ENCODE measurements at places on chromosomes 12 and 14.
A peak's percentile ranks its signal among the peaks of the same experiment; 100 is the strongest.

DNA sequence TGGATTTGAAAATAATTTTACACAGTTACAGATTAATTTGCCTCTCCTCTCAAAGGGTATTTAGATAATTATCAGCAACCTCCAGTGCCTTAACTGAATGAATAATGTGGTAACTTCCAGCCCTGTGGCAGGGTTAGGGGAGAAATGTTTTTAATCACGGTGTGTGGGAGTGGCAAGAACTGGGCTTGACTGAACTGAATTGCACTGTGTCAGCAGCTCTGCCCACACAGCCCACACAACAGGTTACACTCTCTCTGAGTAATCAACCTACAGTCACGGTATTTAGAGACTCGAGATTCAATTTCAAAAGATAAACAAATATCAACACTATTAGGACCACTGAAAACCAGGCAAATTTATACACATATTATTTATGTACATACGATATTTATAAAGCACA, 198.5 kb downstream of the KCNC2 start:
- no peak for DNase-seq

- no peak for DNase-seq
Measured at GRCh38 chr12:123232472-123232806, 502 bp downstream of the MPHOSPH9 start.

GRCh38 chr14:59093902-59094301, 94.6 kb upstream of the DAAM1 start:
- DNase-seq = no peak

GRCh38 chr12:119902084-119902509, 25.0 kb upstream of the CIT start:
- peak; percentile 67 for DNase-seq

DNA sequence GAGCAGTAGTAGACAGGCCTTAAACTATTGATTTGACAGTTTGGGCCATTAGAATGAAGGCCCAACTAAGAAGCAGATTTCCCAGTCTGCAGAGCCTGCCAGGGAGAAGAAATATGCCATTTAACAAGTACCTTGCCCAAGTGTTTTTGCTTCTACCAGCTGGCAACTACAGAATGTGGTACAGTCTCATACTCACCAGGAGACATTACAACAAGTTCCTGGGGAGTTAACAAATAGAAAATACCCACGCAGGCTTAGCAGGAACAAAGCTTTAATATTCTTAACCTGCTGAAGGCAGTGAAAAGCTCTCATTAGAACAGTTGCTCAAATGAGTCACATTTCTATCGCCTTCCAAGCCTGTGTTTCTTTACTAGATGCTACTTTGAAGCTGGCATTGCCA, 241.0 kb downstream of the TMEM117 start:
- DNase-seq = no peak

DNA sequence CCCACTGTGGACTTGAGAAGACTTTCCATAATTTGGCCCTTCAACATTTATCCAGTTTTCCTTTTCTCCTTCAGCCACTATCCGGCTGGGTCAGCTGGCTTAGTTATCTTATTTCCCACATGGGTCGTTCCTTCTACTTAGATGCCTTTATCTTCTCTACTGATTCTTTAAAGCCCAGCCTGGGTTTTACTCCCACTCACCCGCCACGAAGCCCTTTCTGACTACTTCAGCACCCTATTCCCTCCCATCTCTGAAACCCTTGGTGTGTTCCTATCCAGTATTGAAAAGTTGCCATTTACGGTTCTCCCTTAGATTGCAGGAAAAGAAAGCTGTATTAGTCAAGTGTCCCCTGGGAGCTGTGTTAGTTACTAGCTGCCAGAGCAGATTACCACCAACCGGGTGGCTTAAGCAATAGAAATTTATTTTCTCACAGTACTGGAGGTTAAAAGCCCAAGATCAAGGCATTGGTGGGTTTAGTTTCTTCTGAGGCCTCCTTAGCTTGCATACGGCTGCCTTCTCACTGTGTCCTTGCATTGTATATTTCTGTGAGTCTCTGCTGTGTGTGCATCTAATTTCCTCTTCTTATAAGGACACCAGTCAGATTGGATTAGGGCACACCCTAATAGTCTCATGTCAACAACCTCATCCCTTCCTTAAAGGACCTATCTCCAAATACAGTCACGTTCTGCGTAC, 105.5 kb downstream of the GPATCH2L start:
- no peak for DNase-seq

DNA sequence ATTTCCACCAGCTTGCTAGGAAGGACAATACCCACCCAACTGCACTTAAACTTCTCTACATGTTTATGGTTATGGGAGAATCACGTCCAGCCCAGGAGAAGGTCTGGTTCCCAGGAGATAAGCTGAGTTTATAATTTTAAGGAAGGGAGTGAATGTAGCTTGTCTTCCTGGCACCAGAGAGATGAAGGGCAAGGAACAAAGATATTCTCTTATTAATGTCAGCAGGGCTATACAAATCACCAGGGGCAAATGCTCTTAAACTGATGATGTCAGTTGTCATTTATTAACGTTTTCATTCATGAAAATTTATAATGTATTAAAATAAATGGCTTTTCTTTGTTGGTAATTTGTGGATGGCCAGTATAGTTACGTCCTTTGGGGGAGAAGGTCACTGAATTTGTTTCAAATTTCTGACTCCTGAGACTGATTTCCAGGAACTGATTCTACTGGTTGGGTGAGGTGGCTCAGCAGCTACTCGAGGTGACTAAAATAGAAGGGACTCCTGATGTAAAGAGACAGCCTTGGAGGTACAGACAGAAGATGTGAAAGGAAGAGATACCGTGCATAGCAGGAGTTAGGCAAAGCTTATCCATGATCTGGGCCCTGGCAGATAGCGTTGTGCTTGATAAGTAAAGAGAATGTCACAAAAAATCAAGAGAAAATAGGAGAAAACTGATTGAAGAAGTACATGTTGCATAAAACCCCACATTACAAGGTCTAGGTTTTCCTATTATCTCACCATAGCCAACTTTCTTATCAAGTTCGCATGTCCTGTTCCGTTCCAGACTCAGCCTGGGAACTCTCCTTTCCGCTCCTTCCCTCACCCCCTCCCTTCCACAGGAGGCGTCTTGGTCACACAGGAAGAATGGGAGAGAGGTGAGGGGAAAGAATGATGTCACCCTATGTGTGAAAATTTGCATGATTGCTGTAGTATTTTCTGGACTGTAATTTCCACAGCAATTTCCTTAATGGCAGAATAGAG, 367.1 kb upstream of the FAR2 start:
- DNase-seq = no peak

- DNase-seq = no peak
Measured at GRCh38 chr14:96242126-96242525, 13.9 kb upstream of the BDKRB1 start.

DNA sequence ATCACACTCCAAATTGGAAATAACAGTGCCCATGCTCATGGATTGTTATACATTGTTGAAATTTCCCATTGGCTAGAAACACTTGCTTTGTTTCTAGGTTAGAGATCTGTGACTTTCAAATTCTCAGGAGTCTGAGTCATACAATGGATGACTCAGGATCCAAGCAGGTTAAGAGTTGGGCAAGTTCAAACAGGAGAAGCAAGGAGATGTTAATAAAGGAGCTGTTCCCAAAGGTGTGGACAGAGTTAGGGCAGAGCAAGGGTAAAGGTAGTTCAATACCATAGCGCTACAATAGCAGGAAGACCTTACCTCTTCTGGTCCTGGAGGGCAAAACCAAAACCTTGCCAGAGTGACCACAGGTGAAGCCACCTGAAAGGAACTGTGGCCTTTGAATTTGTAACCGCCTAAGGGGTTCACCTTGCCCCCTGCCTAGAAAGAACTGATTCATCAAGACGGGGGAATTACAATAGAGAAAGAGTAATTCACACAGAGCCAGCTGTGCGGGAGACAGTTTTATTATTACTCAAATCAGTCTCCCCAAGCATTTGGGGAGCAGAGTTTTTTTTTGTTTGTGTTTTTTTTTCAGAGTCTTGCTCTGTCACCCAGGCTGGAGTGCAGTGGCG, 4.2 kb upstream of the AMN1 start:
- no peak for DNase-seq

DNA sequence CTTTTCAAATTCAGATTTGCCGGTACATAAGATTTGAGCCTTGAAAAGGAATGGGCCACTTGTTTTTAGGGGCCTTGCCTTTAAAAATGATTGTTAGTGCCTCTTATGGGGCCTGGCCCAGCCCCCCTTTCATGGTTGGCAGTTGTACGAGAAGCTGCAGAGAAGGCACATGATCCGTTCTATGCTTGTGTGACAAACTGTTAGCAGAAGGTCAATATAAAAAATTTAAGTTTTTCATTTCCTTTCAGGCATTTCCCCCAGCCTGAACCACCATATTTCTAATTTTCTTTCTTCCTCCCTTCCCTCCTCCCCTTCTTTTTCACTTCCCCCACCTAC, 119.1 kb downstream of the PLXNC1 start:
- DNase-seq = no peak

- no peak for DNase-seq
Measured at GRCh38 chr14:99035712-99036610, 236.0 kb downstream of the BCL11B start.

- DNase-seq = no peak
Measured at GRCh38 chr14:50040401-50040775, 76.0 kb downstream of the VCPKMT start.

DNA sequence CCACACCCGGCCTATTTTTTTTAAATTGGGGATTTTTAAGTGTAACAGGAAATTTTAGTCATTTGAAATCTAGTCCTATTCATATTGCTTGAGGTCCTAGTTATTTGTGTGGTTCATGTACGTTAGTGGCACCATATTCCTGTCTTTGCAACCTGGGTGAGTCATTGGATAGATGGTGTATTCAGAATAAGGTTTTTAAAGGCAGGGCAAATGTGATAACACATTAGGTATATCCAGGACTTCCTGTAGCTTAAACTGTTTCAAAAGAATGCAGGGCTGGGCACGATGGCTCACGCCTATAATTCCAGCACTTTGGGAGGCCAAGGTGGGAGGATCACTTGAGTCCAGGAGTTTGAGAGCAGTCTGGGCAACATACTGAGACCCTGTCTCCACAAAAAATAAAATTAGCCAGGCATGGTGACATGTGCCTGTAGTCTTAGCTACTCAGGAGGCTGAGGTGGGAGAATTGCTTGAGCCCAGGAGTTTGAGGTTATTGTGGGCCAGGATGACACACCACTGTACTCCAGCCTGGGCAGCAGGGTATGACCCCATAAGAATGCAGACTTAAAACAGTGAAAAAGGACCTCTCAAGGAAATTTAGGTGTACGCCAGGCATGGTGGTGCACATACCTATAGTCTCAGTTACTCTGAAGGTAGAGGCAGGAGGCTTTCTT, 8.1 kb downstream of the ATP6V0A2 start:
- DNase-seq = no peak

DNA sequence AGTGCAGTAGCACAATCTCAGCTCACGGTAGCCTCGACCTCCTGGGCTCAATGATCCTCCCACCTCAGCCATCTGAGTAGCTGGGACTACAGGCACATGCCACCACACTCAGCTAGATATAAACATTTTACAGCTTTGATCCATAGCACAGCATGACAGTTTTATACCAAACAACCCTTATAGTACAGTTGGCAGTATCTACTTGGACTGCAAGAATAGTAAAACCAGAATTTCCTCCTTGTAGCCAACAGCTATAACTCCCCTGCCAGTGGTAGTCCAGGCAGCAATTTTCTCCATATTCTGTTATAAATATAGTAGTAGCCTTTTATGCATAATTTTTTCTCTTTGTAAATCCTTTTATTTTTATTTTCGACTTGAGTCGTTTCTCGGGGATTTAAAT, 317.0 kb downstream of the FUT8 start:
- DNase-seq = no peak

DNA sequence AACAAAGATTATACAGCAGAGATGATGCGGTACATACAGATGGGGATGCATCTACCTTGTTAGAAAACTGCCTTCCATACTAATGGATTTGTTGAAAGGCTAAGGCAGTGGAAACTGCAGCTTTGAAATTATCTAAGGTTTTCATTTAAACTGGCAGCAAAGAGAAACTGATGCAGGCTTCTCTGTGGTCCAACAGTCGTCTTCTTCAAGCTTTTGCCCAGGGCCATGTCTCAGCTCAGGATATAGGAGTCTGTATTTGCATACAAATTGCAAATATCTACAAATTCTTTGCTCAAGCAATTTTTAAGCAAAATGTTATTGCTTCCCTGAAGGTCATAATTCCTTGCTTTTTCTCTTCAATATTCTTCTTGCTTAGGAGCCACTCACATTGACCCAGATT, 33.7 kb downstream of the ERH start:
- DNase-seq = no peak

DNA sequence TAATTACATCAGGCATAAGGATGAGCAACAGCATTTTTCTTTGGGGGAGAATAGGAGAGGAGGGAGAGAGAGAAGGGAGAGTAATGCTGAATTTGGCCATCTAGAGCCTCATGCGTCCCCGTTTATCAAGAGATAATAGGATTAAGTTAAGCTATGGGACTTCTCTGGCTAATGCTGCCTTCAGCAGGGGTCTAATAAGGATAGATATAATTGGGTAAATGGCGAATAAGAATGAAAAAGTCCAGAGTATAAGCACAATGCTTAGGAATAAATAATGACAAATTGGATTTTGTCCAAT, 470.0 kb downstream of the EGLN3 start:
- no peak for DNase-seq

DNA sequence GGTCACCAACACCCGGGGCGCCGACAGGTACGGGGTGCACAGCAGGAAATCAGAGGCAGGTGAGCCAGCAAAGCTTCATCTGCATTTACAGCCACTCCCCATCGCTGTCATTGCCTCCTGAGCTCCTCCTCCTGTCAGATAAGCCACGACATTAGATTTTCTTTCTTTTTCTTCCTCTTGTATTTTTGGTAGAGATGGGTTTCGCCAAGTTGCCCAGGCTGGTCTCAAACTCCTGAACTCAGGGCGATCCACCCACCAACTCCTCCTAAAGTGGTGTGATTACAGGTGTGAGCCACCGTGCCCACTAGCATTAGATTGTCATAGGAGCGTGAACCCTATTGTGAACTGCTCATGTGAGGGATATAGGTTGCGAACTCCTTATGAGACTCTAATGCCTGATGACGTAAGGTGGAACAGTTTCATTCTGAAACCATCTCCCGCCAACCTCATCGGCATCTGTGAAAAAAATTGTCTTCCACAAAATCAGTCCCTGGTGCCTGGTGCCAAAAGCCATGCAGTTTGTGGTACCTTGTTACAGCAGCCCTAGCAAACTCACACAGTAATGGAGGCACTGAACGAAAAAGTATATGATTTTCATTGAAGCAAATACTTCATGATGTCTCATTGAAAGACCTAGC, 1.5 kb downstream of the STYK1 start:
- no peak for DNase-seq

GRCh38 chr12:89862511-89863445, 154.1 kb upstream of the ATP2B1 start:
- no peak for DNase-seq

GRCh38 chr14:38124506-38124905, 83.2 kb upstream of the SSTR1 start:
- no peak for DNase-seq
